ENCODE measurements at places on chromosomes 6 and 20. TPM values are rescaled to one million over a fixed set of nuclear protein-coding genes. Genes with fewer than 3 reads are reported as not detected.

The LSM14B gene
- total RNA-seq, result 24.9 TPM

The CEP85L gene
- 15.6 TPM for total RNA-seq

The SPDEF gene
- under 0.01 TPM for total RNA-seq

The TFAP2C gene
- total RNA-seq, result not detected
